PC-3 (cell line): ENCODE measurements at places on chromosomes 6 and 20. TPM values are rescaled to one million over a fixed set of nuclear protein-coding genes. Genes with fewer than 3 reads are reported as not detected.
A peak's percentile ranks its signal among the peaks of the same experiment; 100 is the strongest.

DNA sequence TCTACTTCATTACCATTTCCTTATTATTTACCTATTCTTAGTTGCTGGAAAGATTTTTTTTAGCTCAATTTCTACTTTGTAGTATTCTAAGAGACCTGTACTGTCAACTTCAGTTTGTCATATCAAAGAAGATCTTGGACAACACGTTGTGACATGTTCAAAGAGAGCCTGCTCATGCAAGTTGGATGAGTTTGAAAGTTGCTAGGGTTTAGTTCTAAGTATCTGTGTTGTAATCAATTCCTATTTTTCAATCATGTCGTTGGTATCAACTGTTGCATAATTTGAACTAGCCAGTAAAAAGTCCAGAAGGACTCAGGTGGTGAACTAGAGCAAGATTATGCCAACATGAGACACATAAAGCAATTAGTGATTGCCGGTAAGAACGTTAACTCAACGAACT lies 30.2 kb downstream of the PKIB start:
- no peak overlapping the region for H3K27ac ChIP-seq
- H3K4me1 ChIP-seq, result no peaks in the 10 kb centered on the region
- H3K36me3 ChIP-seq, result no peaks in the 10 kb centered on the region; the same call in 1 of the 2 replicates
- no peak overlapping the region for H3K4me3 ChIP-seq

- no peak overlapping the region for H3K4me3 ChIP-seq
- H3K4me1 ChIP-seq, result no peaks in the 10 kb centered on the region
- no peak overlapping the region for H3K27ac ChIP-seq
- no peaks in the 10 kb centered on the region for H3K36me3 ChIP-seq
- peak; percentile 36 for DNase-seq
- peaks cover 69% of the 10 kb centered on the region for H3K27me3 ChIP-seq
These were observed 29.3 kb upstream of the PDYN start for GRCh38 chr20:2023151-2023550.

- no peak for DNase-seq
- H3K4me3 ChIP-seq, result no peak overlapping the region
- H3K27me3 ChIP-seq, result peaks cover 89% of the 10 kb centered on the region
- H3K36me3 ChIP-seq, result no peaks in the 10 kb centered on the region
These were observed 131.7 kb downstream of the BFSP1 start for GRCh38 chr20:17399303-17399985.

- no peak overlapping the region for H3K27ac ChIP-seq
- no peak for DNase-seq
- H3K36me3 ChIP-seq, result no peaks in the 10 kb centered on the region
- peaks cover 23% of the 10 kb centered on the region for H3K4me1 ChIP-seq
- no peaks in the 10 kb centered on the region for H3K27me3 ChIP-seq
These were observed 17.3 kb upstream of the CCDC167 start for GRCh38 chr6:37516920-37517405.

GRCh38 chr6:5723841-5724691 lies 282.7 kb downstream of the NRN1 start:
- no peaks in the 10 kb centered on the region for H3K27me3 ChIP-seq
- no peak overlapping the region for H3K27ac ChIP-seq
- H3K36me3 ChIP-seq, result no peaks in the 10 kb centered on the region
- DNase-seq, result no peak

GRCh38 chr20:24138951-24139350 lies 150.4 kb upstream of the GGTLC1 start:
- H3K4me1 ChIP-seq, result peaks cover 60% of the 10 kb centered on the region
- peaks cover 78% of the 10 kb centered on the region for H3K36me3 ChIP-seq
- no peaks in the 10 kb centered on the region for H3K27me3 ChIP-seq
- H3K27ac ChIP-seq, result peak overlapping the region; percentile 50
- peak overlapping the region; percentile 86 for H3K4me3 ChIP-seq
- no peak for DNase-seq

DNA sequence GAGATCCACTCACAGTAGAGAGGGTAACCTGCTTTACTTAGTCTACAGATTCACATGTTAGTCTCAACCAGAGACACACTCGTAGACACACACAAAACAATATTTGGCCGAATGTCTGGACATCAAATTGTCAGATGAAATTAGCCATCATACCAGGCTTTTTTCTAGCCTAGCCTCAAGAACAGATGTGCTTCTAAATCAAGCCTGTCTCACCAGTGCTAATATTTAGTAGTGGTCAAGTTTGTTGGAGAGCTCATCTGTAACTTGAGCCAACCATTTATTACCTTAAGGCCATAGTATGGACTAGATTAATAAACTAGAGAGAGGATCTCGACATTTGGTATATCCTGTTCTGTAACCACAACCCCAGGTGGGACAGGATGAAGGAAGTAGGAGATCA lies 1118.8 kb upstream of the MAP3K7 start:
- peak; percentile 27 for DNase-seq
- H3K27ac ChIP-seq, result no peak overlapping the region
- H3K27me3 ChIP-seq, result no peaks in the 10 kb centered on the region
- no peak overlapping the region for H3K4me3 ChIP-seq
- H3K36me3 ChIP-seq, result no peaks in the 10 kb centered on the region

DNA sequence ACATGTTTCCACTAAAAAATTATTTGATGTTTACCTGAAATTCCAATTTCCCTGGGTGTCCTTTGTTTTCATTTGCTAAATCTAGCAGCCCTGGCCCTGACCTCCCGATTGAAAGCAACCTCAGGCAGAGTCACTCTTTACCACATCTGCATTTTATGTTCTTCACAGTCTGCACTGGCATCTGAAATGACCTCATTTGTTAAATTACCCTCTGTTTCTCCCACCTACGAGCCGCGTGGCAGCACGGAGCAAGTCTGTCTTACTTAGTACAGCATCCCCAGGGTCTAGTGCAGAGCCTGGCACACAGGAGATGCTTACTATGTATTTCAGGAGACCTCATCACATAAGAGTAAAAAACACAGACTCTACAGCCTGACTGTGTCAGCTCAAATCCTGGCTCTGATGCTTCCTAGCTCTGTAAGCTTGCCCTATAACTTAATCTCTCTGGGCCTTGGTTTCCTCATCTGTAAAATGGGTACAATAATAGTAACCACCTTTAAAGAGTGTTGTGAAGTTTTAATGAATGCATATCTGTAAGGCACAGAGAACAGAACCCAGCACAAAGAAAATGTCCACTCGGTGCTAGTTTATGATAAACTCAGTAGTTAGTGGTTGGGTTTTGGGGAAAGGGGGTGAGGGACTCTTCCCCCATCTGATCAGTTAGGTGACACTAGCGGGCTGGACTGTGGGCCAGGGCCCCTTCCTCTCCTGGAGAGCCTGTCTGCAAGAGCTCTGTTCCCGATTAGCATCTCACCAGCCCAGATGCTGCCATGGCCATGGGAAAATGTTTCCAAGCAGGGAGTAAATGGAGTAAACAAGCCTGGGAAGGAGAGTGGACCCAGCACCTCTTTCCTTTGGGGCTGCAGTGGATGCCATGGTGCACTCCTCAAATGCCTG lies 88.2 kb downstream of the PREX1 start:
- no peak for DNase-seq
- H3K27me3 ChIP-seq, result no peaks in the 10 kb centered on the region
- no peak overlapping the region for H3K4me3 ChIP-seq
- H3K4me1 ChIP-seq, result no peaks in the 10 kb centered on the region

GRCh38 chr20:45487231-45487635 lies 17.7 kb downstream of the WFDC2 start:
- H3K4me1 ChIP-seq, result peaks cover 16% of the 10 kb centered on the region
- no peak overlapping the region for H3K4me3 ChIP-seq
- no peak overlapping the region for H3K27ac ChIP-seq
- H3K36me3 ChIP-seq, result no peaks in the 10 kb centered on the region
- DNase-seq, result no peak

DNA sequence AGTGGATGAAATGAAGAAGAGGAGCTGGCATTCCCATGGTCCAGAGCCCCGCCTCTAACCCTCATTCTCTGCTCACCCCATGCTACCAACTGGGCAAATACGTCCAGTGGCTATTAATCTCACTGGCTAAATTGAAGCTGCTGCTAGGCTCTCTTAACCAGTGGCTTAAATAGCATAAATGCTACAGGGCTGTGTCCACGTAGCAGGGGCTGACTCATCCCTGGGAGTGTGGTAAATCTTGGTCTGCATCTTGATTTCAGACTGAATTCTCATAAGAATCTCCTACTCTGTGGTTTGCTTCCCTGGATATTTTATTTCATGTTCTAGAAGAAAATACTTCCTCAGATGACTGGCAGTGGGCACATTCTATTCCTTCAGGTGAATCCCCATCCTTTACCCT lies 193.1 kb upstream of the ARG1 start:
- peak; percentile 42 for DNase-seq
- H3K27ac ChIP-seq, result no peak overlapping the region
- H3K4me3 ChIP-seq, result no peak overlapping the region

- H3K36me3 ChIP-seq, result no peaks in the 10 kb centered on the region
- H3K27ac ChIP-seq, result no peak overlapping the region
- H3K27me3 ChIP-seq, result no peaks in the 10 kb centered on the region
- peaks cover 18% of the 10 kb centered on the region for H3K4me1 ChIP-seq
These were observed 10.7 kb upstream of the ULBP3 start for GRCh38 chr6:150079604-150080003.

DNA sequence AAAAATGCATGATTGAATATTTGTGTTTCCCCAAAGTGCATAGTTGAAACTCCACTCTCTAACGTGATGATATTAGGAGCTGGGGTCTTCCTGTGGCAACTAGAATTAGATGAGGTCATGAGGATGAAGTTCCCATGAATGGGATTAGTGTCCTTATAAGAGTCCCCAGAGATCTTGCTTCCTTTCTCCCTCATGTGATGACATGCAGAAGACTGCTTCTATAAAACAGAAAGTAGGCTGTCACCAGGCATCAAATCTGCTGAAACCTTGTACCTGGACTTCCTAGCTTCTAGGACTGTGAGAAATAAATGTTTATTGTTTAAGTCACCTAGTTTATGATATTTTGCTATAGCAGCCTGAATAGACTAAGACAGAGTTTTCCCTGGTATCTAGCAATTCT lies 586.5 kb upstream of the EPHA7 start:
- no peaks in the 10 kb centered on the region for H3K36me3 ChIP-seq
- H3K27ac ChIP-seq, result no peak overlapping the region
- no peaks in the 10 kb centered on the region for H3K4me1 ChIP-seq
- H3K4me3 ChIP-seq, result no peak overlapping the region
- H3K27me3 ChIP-seq, result no peaks in the 10 kb centered on the region

- H3K27me3 ChIP-seq, result no peaks in the 10 kb centered on the region
- no peak for DNase-seq
- no peak overlapping the region for H3K27ac ChIP-seq
- H3K4me3 ChIP-seq, result no peak overlapping the region
- no peaks in the 10 kb centered on the region for H3K36me3 ChIP-seq
These were observed 36.0 kb upstream of the SNX9 start for GRCh38 chr6:157787080-157787479.

OVOL2 gene
- total RNA-seq, result 23.1 and 36.4 TPM in 2 replicates

PMEPA1 gene
- 21.9 and 29.3 TPM in 2 replicates for total RNA-seq

NKAIN4 gene
- not detected in 2 replicates for total RNA-seq

CRIP3 gene
- total RNA-seq, result 0.29 TPM in 2 replicates

ADA gene
- total RNA-seq, result 12.4 and 13.0 TPM in 2 replicates

LTA gene
- total RNA-seq, result not detected in 2 replicates

OR12D3 gene
- total RNA-seq, result not detected in 2 replicates

TMEM14C gene
- 85.8 and 87.8 TPM in 2 replicates for total RNA-seq

TRIM31 gene
- total RNA-seq, result 0.11 and 0.52 TPM in 2 replicates

RSPO3 gene
- not detected in 2 replicates for total RNA-seq

SYNDIG1 gene
- total RNA-seq, result not detected in 2 replicates
